ENCODE measurements at places on chromosomes 3 and 15.

DNA sequence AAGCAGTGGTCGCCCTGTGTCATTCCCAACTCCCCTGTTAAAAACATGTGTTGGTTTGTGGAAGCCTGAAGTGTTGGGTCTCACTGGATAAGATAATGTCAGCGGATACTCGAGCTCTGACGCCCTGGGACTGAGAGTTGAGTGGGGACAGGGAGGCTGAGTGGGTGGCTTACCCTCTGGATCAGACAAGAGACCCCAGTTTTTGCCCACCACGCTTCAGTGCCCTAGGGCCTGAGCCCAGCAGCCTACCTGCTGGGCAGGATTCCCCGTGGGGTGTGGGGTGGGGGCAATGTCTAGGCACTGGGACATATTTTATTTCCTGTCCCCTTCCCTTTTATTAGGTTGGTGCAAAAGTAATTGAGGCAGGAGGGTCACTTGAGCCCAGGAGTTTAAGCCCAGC lies 75.0 kb downstream of the SMAD6 start:
- H3K27ac ChIP-seq = no peak overlapping the region
- DNase-seq = no peak
- H3K4me1 ChIP-seq = peaks cover 12% of the 10 kb centered on the region
- no peaks in the 10 kb centered on the region for H3K27me3 ChIP-seq

GRCh38 chr3:182180654-182181385 lies 469.1 kb downstream of the SOX2 start:
- no peak overlapping the region for H3K27ac ChIP-seq
- no peaks in the 10 kb centered on the region for H3K27me3 ChIP-seq
- no peaks in the 10 kb centered on the region for H3K4me1 ChIP-seq
- DNase-seq = no peak

DNA sequence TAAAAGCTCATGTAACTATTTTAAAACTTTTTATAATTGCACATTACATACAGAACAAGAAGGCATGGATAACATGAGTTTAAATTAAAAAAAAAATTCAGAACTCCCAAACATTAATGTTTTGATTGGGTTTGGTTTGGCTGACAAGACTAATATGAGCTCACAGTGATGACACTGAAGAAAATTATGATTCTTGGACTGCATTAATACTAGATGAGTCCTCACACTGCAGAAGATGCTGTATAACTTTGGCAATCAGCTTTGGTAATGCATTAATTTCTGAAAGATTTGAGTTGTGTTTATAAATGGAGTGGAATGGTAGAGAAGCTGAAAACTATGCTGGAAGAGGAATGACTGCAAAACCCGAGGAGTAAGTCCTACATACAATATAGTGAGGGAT lies 358.9 kb downstream of the PLCL2 start:
- H3K27me3 ChIP-seq = no peaks in the 10 kb centered on the region
- H3K36me3 ChIP-seq = no peaks in the 10 kb centered on the region
- H3K27ac ChIP-seq = no peak overlapping the region
- H3K4me1 ChIP-seq = no peaks in the 10 kb centered on the region
- no peak for DNase-seq
- H3K4me3 ChIP-seq = no peak overlapping the region

DNA sequence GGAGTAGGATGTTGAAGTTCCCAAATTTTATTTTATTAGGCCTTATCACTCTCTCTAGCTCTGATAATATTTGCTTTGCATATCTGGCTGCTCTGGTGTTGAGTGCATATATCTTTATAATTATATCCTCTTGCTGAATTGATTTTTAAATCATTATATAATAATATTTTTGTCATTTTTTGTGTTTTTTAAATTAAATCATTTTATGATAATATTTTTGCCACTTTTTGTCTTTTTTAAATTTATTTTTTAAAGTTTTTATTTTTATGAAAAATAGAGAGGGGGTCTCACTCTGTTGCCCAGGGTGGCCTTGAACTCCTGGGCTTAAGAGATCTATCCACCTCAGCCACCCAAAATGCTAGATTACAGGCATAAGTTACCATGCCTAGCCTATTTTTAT lies 34.5 kb upstream of the OTOL1 start:
- H3K27ac ChIP-seq = no peak overlapping the region
- DNase-seq = no peak
- no peaks in the 10 kb centered on the region for H3K36me3 ChIP-seq
- H3K27me3 ChIP-seq = no peaks in the 10 kb centered on the region

- H3K4me3 ChIP-seq = no peak overlapping the region
- no peaks in the 10 kb centered on the region for H3K27me3 ChIP-seq
- no peaks in the 10 kb centered on the region for H3K4me1 ChIP-seq
- no peak for DNase-seq
- no peaks in the 10 kb centered on the region for H3K36me3 ChIP-seq
- no peak overlapping the region for H3K27ac ChIP-seq
These were observed 9.7 kb upstream of the CD80 start for GRCh38 chr3:119569156-119569555.

DNA sequence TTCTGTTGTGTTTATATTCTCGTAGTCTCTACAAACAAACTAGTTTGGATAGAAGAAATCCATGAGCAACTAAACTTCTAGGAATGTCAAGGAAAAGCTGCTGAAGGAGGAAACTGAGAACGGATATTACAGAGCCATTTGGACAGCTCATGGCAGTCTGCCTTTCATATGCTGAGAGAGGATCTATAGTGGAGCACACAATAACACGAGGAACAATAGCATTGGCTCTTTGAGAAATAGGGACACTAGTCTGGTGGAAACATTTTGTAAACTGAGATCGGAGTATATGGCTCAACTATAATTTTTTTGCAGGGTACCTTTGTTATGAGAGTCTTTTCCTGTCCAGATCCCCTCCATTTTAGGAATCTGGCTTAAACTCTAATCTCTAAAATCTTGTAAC lies 200.5 kb downstream of the CLSTN2 start:
- DNase-seq = no peak
- no peaks in the 10 kb centered on the region for H3K36me3 ChIP-seq
- no peaks in the 10 kb centered on the region for H3K4me1 ChIP-seq
- H3K27ac ChIP-seq = no peak overlapping the region

DNA sequence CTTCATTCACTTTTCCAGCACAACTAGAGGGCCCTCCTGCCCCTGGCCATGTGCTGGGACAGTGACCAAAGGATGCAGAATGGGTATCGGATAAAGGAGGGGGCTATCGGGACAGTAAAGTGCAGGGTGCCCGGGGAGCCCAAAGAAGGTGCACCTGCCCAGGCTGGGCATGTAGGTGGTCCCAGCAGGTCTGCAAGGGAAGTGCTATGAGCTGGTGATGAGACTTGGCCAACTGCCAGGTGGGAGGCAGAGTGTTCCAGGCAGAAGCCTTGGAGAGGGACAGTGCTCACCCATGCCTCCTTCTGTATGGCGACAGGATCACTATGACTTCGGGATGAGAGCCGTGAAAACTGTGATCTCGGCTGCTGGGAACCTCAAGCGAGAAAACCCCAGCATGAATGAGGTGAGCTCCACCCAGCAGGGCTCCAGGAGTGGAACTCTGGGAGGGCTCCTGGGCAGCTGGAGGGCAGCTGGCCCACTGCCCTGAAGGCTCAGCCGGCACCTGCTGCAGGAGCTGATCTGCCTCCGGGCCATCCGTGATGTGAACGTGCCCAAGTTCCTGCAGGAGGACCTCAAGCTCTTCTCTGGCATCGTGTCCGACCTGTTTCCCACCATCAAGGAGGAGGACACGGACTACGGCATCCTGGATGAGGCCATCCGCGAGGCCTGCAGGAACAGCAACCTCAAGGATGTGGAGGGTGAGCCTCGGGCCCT lies 48.4 kb downstream of the DNAH1 start:
- H3K36me3 ChIP-seq = no peaks in the 10 kb centered on the region
- H3K27ac ChIP-seq = no peak overlapping the region
- DNase-seq = no peak
- H3K4me3 ChIP-seq = no peak overlapping the region
- H3K27me3 ChIP-seq = no peaks in the 10 kb centered on the region

GRCh38 chr3:79258479-79258878 lies 509.3 kb downstream of the ROBO1 start:
- H3K4me3 ChIP-seq = no peak overlapping the region
- DNase-seq = no peak
- H3K36me3 ChIP-seq = no peaks in the 10 kb centered on the region
- H3K27me3 ChIP-seq = no peaks in the 10 kb centered on the region

GRCh38 chr3:124878561-124879336 lies 8.4 kb downstream of the ITGB5 start:
- H3K36me3 ChIP-seq = no peaks in the 10 kb centered on the region
- H3K27ac ChIP-seq = no peak overlapping the region
- H3K4me3 ChIP-seq = no peak overlapping the region
- H3K27me3 ChIP-seq = no peaks in the 10 kb centered on the region

GRCh38 chr3:40855871-40856270 lies 331.1 kb downstream of the ZNF621 start:
- no peaks in the 10 kb centered on the region for H3K36me3 ChIP-seq
- H3K4me3 ChIP-seq = no peak overlapping the region
- no peak overlapping the region for H3K27ac ChIP-seq
- H3K27me3 ChIP-seq = no peaks in the 10 kb centered on the region
- no peak for DNase-seq

DNA sequence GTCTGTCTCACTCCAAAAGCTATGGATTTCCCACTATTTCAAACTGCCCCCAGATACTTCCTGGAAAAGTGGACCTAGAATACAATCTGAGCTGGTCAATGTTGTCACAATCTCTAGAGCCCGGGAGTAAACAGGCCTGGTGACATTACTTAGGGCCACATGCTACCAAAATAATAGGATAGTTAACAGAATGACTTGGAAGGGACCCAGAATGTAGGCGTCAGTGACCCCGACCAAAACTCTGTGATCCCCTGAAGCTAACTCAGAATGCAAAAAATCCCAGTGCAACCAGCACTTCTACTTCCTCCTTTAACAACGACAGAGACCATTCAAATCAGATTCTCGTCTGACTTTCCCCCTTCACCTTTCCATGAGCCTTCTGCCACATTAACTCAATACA lies 51.5 kb upstream of the CDV3 start:
- no peak overlapping the region for H3K4me3 ChIP-seq
- no peaks in the 10 kb centered on the region for H3K27me3 ChIP-seq
- no peaks in the 10 kb centered on the region for H3K4me1 ChIP-seq
- no peak overlapping the region for H3K27ac ChIP-seq
- H3K36me3 ChIP-seq = no peaks in the 10 kb centered on the region
